ENCODE measurements at places on chromosomes 2 and 18. TPM values are rescaled to one million over a fixed set of nuclear protein-coding genes. Genes with fewer than 3 reads are reported as not detected.

The FBLN7 gene
- total RNA-seq, result under 0.01 TPM

The PDE1A gene
- 0.90 TPM for total RNA-seq

- DNase-seq, result no peak
These were observed 60.6 kb downstream of the MTCL1 start for GRCh38 chr18:8765783-8766463.

The TCF7L1 gene
- total RNA-seq, result 0.72 TPM

DNA sequence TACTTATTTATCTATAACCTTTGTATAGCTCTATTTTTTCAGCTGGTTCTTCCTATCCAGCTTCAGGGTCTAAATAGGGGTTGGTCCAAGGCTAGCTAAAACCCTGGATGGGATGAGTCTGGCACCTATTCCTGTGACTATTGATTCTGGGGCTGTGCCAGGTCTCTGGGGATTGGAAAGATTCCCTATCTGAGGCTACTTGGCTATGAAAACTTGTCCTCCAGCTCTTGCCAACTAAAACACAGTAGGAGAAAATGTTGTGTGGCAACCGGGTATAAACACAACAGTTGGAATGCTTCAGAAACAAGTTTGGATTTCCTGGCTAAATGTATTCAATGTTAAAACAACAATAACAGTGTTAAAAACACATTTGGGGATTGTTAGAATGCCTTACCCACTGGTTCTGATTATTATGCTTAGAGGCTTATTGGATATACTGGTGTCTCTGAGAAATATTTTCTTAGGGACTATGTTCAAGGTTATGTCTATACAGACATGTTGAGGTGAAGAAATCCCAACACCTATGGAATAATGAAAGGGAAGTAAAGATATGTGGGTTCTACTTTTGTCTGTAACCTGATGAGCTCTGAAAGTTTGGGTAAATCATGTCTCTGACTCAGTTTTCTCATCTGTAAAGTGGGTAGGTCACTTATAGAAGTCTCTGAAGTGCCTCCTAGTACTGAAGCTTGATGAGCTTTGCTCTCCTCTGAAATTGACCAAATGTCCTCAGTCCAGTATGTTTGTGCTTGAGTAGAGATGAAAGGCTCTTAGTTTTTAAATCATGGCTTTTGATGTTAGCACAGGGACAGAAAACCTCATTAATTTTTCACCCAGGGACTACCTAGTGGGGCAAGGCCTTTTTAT, 460.7 kb downstream of the MTX2 start:
- DNase-seq, result no peak

DNA sequence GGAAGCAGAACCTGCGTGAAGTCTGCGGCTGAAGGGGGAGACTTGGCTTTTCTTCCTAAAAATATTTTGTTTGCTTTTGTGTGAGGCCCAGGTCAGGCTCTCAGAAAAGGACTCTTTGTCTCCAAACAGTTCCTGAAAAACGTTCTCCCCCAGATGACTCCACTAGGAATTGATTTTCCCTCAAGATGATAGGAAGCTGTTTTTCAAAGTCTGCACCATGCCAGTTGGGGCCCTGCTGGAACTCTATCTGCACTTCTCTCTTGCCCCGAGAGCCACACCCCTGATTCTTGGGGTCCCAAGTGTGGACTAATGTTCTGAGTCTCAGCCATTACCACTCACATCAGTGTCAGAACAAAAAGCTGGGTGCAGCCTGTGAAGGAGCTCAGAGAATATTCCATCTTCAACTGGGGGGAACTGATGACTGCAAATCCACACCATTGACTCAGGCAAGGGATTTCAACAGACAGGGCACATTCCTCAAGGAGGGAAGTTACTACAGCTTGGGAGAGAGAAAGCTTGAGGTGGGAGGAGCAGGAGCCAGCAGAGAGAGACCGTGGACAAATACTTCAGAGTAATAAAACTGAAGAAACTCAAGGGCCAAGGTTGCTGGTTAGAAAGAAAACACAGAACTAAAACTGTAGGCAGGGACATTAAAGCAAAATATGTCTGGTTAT, 768.3 kb downstream of the RNF144A start:
- DNase-seq, result peak; percentile 32

The OTOS gene
- not detected for total RNA-seq

GRCh38 chr2:25000503-25001324, 29.0 kb upstream of the DNAJC27 start:
- peak; percentile 68 for DNase-seq

DNA sequence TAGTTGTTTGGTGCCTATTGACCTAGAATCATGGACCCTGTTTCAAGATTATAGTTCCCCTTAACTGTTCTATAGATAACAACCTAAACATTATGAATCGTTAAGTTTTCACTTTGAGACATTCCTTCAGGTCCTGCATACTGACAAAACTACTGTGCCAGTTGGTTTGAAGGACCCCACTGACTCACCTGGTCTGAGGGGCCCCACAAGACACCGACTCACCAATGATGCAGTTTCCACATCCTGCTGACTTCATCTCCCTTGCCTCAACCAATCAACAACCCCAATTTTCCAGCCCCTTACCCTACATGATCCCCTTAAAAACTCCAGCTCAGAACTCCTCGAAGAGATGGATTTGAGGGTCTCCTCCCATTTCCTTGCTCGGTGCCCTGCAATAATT, 89.6 kb upstream of the CCDC141 start:
- DNase-seq, result peak; percentile 28

The SPRED2 gene
- total RNA-seq, result 4.8 TPM

- peak; percentile 88 for DNase-seq
These were observed 34.1 kb downstream of the HK2 start for GRCh38 chr2:74867841-74868658.

DNA sequence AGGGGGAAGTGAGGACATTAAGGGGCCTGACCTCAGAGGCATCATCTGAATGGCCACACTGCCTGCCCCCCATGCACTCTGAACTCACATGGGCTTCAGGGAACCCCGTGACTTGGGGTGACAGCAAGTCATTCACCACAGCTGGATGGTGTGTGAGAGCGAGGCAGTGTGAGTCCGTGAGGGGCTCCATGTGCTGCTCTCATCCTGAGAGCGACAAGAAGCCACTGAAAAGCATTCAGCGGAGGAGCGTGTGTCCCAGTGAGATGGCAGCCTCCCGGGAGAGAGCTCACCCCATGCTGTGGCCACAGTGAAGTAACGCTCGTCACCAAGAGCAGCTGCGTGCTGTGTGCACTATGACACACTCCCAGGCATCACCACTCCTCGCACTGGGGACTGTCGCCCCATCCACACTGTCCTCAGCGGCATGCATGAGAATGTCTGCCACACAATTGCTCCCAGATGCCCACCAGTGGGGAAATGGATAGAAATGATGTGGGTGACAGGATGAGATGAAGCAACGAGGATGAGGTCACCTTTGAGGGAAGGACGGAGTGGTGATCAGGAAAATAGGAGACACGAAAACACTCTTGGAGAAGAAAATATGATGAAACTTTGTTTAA, 213.0 kb upstream of the RAB6C start:
- DNase-seq, result no peak

The FSHR gene
- total RNA-seq, result not detected

The CASP8 gene
- 18.6 TPM for total RNA-seq

GRCh38 chr2:113863144-113863543, 26.7 kb upstream of the ACTR3 start:
- DNase-seq, result no peak

GRCh38 chr18:41077076-41077475, 878.0 kb upstream of the PIK3C3 start:
- DNase-seq, result no peak

The RANBP2 gene
- total RNA-seq, result 64.9 TPM

Measured in IMR-90 (cell line).